Suprapubic skin (tissue), 4 donors: ENCODE measurements at places on chromosomes 7 and 10. TPM values are rescaled to one million over a fixed set of nuclear protein-coding genes. Genes with fewer than 3 reads are reported as not detected.
A peak's percentile ranks its signal among the peaks of the same experiment; 100 is the strongest.

DNA sequence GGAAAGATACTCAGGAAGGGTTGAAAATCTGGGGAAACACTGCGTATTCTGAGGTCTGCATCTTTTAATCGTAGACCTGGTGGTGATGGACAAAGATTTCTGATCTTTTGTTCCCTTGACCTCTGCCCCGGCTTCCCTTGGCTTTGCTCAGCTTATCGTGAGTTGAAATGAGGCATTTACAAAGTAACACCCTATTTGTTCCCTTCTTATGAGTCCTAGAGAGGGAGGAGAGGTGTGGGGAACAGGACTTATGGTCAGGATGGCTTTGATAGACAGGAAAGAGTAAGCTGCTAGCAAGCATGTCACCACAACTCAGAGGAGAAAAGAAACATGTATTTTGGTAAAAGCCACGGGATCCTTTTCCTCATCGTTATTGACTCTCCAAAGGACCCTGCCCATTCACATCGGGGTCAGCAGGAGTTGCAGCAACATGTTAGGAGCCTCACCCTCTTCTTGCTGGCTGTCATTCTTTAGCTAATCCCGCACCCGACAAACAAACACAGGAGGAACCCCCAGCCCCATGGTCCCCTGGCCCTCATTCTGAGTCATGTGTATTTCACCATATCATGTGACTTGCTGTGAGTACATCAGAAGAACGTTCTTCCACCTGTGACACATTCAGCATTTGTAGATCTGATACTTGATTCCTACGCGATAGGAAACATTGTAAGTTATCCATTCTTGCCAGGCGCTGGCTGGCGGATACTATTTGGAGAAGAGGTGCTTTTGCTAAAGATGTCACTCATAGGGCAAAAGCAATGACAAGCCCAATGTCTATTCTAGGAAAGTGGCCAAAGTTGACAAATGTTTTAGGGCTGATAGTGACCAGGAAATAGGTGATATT lies 170.1 kb downstream of the RTKN2 start:
- DNase-seq: no peak

DNA sequence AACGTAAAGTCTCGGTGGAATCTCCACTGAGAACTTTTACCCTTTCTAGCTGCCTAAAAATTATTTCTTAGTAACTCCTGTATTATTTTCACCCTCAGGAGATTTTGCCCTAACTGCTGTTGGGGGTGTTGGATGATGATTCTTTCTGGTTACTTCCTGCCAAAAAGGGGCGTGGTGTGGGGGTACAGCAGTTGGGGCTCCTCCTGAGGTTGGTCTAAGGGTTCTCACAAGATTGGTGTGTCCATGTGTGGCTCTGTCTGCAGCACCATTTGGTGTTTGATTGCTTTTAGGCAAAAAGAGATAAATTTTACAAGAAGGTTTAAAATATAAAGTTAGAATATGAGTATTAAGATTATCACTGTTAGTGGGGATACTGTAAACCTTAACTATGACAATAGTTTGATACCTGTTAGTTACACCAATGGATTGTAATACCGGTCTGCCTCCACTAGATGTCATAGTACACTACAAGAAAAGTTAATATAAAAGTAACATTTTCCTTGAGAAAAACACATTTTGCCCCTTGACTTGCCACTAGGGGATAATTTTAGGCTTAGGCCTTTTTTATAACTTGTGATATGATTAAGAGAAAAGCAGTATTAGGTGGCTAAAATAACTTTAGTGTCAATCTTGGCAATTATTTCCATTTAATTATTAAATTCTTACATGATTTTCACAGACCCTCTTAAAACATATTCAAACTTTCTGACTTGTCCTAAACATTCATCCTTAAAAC lies 928.7 kb downstream of the IPMK start:
- DNase-seq: no peak

GRCh38 chr10:26737730-26738129 lies 40.2 kb downstream of the PDSS1 start:
- no peak for DNase-seq

- no peak for DNase-seq
Measured at GRCh38 chr7:116702046-116702785, 30.2 kb downstream of the MET start.

- DNase-seq: no peak
Measured at GRCh38 chr10:99976886-99977665, 32.7 kb downstream of the DNMBP start.

GRCh38 chr7:155857141-155857540 lies 44.9 kb upstream of the SHH start:
- peak; percentile 10 for DNase-seq

GRCh38 chr7:1562116-1562515 lies 6.1 kb upstream of the TMEM184A start:
- no peak for DNase-seq

- DNase-seq: no peak
Measured at GRCh38 chr10:102102421-102102820, 17.7 kb downstream of the LDB1 start.

DNA sequence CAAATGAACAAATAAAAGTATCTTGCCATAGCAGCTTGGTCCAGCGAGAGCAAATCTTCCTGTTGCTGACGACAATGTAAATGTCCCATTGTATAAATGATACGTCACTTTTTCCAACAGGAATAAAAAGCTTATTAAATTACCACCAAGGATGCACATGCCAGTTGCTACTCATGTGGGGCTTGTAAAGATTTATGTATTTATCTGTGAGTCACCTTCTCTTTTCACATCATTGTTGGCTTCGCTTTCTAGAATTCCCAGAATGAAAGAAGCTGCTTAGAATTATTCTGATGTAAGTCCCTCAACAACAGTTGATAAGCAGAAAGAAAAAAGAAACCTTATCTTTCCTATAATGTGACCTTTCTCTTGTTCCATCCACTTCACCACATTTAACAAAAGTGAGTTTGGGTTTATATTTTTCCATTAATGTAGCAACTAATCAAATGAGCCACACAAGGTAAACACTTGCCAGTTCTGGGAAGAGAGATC lies 22.4 kb downstream of the DNAJC12 start:
- no peak for DNase-seq

- DNase-seq: no peak
Measured at GRCh38 chr10:19706904-19707303, 109.3 kb upstream of the PLXDC2 start.

- DNase-seq: no peak
Measured at GRCh38 chr10:24463611-24464426, 254.9 kb downstream of the KIAA1217 start.

Gene GNB2
- total RNA-seq: 311 TPM
